Activated CD8-positive, alpha-beta T cell treated with anti-CD3 and anti-CD28 coated beads for 36 hours (primary cell): ENCODE measurements at places on chromosomes 1 and 21. TPM values are rescaled to one million over a fixed set of nuclear protein-coding genes. Genes with fewer than 3 reads are reported as not detected.

- DNase-seq = no peak
These were observed 229.4 kb upstream of the POU3F1 start for GRCh38 chr1:38275960-38276359.

DNA sequence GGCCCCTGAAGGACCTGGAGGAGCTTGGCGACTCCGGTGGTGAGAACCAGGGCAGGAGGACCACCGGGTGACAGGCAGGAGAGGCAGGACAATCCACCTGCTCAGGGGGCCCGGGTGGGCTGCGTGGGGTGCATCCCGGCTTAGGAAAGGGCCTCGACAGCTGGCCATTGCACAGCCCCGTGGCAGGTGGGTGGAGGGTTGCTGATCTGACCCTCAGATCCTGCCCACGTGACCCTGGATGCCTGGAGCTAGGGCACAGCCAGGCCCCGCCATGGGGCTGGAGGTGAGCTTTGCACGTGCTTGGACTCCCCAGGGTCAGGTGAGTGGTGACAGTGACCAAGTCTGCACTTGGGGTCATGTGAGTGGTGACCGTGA lies 35.5 kb upstream of the SLC19A1 start:
- DNase-seq = no peak

GRCh38 chr1:10813799-10814198 lies 17.4 kb upstream of the CASZ1 start:
- DNase-seq = no peak

- no peak for DNase-seq
These were observed 4.0 kb downstream of the AKR7A2 start for GRCh38 chr1:19307794-19308508.

KCNQ4 gene
- total RNA-seq = 0.38 TPM

DNA sequence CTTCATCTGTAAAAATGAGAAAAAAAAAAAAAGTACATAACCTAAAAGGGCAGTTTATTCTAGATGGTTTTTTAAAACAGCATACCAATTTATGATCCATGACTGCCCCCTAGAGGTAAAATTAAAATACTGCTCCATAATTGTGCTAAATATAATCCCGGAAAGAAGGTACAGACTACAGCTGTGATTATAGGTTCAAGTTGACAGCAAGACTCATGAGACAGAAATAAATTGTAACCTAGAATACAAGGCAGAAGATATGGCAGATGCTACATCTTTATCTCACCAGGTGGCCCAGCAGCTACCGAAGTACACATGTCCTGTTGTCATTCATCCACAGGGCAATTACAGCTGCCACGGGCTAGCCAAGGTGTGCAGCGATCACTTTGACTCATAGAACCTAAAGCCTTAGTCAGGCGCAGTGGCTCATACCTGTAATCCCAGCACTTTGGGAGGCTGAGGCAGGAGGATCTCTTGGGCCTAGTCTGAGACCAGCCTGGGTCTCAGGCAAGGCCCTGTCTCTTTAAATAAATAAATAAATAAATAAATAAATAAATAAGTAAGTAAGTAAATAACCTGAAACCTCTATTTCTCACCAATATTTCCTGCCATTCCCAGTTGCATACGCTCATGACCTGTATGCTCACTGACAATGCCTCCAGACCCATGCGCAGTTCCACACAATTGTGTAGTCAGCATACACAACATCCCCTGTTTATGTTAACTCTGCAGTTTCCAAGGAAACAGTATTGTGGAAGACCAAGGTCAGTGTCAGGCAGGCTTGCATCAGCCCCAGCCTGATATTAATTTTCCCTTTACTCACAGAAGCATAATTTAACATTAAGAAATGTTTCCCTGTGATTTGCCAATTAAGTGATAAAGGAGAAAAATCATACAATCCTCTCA lies 18.3 kb upstream of the PPIE start:
- DNase-seq = no peak

- DNase-seq = no peak
These were observed 12.6 kb downstream of the SLC22A15 start for GRCh38 chr1:115988953-115989352.

DNA sequence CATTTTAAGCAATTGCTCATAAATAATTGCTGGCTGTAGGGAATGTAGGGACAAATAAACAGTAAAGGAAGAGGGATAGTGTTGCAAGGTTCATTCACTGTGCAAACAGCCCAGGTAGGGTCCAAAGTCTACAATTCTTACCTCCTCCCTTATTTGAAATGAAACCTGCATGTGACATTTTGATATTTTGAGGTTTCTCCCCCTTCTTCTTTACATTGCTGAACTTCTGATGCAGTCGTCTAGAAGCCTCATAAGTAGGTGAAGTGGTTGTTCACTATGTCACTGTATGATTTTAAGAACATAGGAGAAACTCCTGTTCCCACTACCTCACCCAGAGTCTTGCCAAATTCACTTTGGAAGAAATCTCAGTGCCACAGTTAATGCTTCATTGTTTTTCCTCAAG lies 16.1 kb downstream of the F5 start:
- DNase-seq = no peak

DNA sequence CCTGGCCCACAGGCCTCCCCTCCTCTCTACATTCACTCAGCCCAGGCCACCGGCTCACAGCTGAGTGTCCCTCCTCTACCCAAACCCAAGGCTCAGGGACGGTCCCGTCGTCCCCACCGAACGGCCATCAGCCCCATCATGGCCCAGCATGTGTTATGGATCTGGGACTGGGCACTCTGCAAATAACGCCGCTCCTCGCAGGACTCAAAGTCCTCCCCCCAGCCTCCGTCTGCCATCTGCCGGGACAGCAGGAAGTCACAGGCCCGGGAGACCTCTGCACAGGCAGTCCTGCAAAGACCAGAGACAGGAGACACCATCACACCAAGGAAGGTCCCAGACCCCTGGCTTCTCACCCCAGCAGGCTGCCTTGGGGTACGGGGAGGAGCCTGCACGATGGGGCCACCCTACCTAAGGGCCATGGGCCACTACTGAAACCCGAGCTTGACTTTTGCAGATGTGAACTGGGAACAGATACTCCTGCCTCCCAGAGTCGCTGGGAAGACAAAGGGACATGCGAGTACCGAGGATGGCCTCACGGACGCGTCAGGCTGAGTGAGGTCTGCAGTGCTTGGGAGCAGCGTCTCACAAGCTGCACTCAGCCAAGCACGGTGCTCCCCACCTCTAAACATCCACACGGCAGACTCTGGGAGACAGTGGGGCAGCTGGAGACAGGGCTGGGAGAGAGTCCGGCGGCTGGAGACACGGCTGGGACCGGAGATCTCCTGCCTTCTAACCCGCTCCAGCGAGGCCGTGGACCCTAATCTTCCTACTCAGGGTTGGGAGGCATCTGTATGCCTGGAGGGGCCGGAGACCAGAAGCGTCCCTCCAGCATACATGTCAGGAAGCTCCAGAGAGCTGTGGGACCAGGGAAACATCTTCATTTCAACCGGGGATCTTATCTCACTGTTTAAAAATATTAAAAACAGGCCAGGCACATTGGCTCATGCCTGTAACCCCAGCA lies 10.4 kb upstream of the SPATC1L start:
- DNase-seq = no peak
